ENCODE measurements at places on chromosomes 13 and 19.
A peak's percentile ranks its signal among the peaks of the same experiment; 100 is the strongest.

GRCh38 chr13:35927567-35928021, 203.6 kb downstream of the DCLK1 start:
- DNase-seq, result no peak

DNA sequence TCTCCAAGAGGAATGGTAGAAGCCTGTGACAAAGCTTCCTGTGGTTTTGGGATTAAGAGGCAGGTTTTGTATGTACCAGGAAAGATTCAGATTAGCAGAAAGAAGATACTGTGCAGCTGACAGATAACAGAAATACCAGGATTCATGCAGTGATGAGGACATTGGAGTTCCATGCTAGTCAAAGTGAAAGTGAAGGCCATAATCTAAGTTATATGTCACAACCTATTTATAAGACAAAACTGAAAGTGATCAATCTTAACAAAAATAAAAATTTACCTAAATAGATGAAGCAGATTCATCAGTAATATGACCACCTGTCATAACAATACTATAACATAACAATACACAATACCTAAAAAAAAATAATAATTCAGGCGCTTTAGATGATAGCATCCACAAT, 1305.2 kb upstream of the PCDH9 start:
- no peak for DNase-seq

DNA sequence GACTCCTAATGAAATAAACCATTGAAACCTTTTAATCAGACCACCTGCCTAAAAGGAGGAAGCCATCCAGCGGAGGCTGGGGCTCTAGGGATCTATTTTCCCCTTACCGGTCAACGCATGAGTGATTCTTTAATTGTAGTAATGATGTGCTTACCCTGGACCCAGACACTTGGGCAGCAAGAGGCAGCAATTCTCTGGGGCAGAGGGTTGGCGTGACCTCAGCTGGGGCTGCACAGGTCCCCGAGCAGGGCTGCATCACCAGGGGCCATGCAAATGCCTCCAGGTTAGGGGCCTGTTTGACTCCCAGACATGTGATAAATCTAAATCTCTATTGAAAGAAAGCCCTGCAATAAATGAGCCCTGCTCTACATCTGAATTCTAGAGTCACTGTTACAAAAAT, 194.2 kb upstream of the TSHZ3 start:
- no peak for DNase-seq

DNA sequence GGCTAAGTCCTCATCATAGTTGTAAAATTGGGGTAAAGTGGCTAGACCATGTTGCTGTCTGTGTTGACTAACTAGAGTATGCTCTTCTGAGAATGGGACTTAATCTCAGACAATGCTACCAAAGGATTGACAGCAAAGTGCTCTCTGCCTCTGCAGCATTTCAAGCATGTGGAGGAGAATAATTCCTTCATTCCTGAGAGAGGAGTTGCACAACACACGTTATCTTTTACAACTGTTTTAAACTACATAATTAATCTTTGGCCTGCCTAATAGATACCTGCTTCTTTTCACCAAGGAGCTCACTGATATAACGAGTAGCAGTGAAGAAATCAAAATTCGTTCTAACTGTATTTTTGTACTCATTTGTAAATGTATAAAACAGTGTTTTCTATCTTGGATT, 2172.2 kb downstream of the PCDH9 start:
- no peak for DNase-seq

GRCh38 chr19:12015753-12016116, 19.7 kb downstream of the ZNF433 start:
- DNase-seq, result no peak

- no peak for DNase-seq
Observed at GRCh38 chr19:3336680-3337523, 29.5 kb upstream of the NFIC start.

DNA sequence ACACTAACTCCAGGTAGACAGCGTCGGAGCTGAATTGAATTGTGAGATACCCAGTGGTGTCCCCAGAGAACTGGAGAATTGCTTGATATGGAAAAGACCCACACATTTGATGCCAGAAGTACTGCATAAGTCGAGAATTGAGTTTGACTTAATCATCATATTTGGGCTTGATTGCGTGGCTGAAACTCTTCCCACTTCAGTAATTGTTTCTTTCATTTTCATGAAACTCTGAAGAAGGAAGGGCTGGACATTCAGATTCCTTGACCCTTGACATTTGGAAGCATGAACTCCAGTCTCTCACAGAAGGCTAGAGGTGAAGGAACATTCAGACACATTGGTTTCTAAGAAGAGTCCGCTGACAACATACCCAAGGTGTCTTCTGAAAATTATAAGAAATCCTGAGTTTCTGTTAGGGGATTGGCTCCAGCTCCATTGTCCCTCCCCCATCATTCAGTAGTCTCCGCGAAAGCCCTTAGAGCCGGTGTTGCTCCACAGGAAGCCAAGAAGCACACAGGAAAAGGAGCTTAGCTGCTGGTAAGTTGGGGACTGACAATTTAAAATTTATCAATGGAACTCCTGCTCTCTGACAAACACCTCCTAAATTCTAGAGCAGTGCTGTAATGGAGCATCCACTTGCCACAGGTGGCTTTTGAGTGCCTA, at the start of gene FPR2:
Gene FPR2 (plus strand): TSS at position 484 of the 660 bp plus-strand sequence. CDS start 7,479 bp downstream, outside the sequence.
- DNase-seq, result no peak

GRCh38 chr13:45162194-45162593, 38.7 kb downstream of the KCTD4 start:
- DNase-seq, result no peak

GRCh38 chr13:20803180-20803965, 29.6 kb upstream of the EEF1AKMT1 start:
- no peak for DNase-seq

- no peak for DNase-seq
Observed at GRCh38 chr13:107361666-107362065, 793.7 kb upstream of the ARGLU1 start.

- DNase-seq, result no peak
Observed at GRCh38 chr19:9883231-9883758, 48.2 kb downstream of the PIN1 start.

DNA sequence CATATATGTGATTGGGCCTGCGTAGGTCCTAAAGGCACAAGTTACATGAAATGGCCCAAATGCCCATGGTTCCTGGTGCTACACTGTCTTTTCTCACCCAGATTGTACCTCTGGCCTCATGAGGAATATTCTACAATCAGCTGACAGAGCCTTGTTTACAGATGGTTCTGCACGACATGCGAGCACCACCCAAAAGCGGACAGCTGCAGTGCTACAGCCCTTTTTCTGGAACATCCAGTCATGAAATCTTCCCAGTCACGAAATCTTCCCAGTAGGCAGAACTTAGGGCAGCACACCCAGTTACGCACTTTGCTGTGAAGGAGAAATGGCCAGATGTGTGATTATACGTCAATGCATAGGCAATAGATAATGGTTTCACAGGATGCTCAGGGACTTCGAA, 7.7 kb upstream of the ELF1 start:
- DNase-seq, result no peak

DNA sequence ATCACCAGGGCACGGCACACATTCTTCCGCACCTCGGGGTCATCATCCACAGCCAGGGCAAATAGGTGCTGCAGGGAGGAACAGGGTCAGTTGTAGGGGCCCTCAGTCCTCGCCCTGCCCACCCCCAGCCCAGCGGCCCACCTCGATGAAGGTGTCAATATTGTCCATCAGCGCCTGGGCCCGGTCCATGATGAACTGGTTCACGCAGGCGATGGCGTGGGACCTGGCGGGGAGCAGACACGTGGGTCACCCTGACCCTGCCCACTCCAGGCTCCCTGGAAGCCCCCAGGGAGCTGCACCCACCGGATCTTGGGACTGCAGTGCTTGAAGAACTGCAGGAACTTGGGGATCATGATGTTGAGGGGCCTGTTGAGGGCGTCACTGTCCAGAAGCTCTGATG, 8.6 kb downstream of the TNPO2 start:
- no peak for DNase-seq

- no peak for DNase-seq
Observed at GRCh38 chr13:23391752-23392151, 41.8 kb downstream of the SACS start.

GRCh38 chr19:51119611-51120010, 5.1 kb upstream of the SIGLEC9 start:
- DNase-seq, result peak; percentile 67

GRCh38 chr19:35557539-35558399, 5.7 kb downstream of the ATP4A start:
- peak; percentile 81 for DNase-seq

- DNase-seq, result peak; percentile 18
Observed at GRCh38 chr19:38952395-38953165, 21.8 kb downstream of the MRPS12 start.

- DNase-seq, result no peak
Observed at GRCh38 chr13:64293923-64294322, 2878.3 kb upstream of the PCDH20 start.

- no peak for DNase-seq
Observed at GRCh38 chr19:7665076-7665475, 3.8 kb upstream of the RETN start.

DNA sequence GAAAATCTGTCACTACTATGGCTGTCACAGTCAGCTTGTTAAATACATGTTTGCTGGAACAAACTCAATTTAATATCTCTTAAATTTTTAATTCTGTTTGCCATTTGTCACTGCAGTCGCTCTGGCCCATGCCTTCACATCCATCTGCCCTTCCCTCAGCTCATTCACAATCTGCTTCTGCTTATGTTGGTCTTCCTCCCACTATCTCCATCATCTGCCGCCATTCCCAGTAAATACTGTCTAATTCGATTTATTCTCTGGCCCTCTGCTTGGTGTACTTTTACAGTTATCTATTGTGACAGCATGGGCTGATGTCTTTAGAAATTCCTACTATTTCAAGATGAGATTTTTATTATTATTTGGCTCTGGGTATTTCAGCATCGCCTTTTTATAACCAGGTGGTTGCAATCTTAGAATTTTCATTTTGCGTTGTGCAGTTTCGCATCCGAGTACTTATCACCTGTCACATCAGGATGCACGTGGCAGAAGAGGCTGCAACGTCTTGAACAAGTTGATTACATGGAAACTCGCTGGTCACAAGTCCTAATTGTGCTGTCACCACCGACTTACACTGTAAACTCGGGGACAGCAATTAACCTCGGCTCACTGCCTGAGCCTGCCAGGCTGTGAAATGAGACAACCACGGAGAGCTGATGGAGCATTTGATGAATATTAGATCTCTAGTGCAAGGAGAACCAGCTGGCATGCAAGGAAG, 158.4 kb downstream of the MYO16 start:
- DNase-seq, result no peak

DNA sequence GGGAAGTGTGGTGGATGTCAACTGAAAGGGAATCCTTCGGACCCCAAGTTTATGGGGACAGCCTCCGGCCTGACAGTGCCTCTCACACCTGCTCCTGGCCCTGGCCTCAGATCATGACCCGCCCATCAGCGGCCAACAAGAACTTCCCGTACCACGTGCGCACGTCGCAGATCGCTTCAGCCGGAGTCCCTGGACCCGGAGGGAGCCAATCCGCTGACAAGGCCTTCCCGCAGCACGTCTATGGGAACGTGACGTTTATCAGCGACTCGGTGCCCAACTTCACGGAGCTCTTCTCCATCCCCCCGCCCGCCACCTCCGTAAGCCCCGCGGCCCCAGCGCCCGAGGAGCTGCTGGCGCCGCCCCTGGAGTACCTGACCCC, 2.0 kb upstream of the MEGF8 start:
- DNase-seq, result no peak

DNA sequence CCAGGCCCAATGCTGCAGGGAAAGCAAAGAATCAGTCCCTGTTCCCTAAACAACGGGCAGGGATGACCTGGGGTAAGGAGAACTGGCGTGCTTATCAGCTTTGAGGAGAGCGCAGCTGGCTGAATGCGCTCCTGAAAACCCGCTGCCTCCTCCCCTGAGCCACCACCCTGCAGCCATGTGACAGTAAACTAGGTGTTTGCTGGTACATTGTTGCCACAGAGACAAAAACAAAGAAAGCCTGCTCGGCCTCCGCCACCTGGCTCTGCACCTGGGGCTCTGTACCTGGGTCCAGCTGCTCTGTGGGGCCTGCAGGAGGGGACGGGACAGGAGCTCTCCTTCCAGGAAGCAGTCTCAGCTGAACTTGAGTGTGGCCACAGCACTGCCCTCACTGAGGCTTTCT, 21.8 kb downstream of the MCF2L start:
- DNase-seq, result no peak

DNA sequence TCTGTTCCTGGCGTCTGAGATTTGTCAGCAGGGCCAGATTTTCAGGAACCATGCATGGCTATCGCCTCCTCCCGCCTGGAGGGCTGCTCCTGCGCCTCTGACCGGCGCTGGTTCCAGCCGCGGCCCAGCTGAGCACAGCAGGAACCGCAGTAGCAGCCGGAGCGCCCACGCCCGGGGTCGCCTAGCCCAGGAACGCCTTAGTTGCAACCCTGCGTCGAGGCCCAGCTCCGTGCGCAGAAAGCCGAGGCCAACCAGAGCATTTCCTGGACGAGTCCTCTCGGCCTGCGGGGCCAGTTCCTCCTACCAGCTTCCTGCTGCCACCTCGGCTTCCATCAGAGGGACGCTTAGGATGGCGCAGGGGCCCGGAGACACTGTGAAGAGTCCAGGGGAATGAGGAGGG, 74.9 kb downstream of the ZNF492 start:
- no peak for DNase-seq

DNA sequence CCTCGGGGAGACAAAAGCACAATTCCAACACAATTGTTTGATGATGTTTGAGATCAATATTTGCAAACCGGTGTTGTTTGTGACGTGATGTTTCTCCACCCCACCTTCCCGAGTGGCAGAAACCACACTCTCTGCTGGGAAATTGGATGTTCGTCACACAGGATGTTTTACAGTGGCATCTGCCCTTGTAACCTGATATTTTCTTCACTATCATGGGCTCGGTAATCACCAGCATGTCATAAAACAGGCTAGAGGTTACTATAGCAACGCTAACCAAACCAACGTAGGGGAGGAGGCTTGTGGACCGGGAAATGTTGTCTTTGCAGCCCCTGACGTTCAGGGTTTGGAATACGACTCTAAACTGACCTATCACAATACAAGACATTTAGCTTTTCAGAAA, 454.5 kb downstream of the IRS2 start:
- no peak for DNase-seq

DNA sequence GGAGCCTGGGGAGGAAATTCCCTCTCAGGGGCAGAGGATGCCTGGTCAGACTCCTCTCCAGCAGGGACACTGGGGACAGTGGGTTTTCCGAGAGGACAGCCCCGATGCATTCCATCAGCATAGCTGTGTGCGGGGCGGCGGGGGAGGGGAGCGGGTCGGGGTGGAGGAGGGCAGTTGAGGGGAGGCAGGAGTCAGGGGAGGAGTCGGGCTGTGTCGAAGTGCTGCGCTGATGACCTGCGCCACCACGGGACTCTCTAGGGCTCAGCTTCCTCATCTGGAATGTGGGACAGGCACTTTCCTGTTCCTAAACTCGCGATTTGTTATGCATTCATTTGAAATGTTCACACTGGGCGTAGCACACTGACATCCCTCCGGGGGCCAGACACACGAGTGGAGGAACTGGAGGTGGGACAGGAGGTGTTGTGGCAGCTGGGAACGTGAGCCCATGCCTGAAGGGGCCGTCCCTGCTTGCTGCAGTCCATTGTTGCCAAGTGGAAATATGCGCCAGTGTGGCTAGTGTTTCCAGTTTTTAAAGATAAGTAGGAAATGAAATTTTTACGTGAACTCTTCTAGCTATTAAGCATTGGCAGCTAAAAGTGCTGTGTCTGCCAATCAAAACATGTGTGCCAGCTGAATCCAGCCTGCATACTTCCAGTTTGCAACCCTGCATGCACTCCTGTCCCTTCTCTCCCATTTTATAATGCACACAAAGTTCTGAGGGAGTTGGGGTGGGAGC, 43.3 kb downstream of the FLT1 start:
- no peak for DNase-seq

All from spleen (tissue), 13 donors.